ENCODE measurements at places on chromosomes 11 and 22.

- no peak for DNase-seq
Observed at GRCh38 chr22:50523806-50524675, 1.4 kb downstream of the SCO2 start.

DNA sequence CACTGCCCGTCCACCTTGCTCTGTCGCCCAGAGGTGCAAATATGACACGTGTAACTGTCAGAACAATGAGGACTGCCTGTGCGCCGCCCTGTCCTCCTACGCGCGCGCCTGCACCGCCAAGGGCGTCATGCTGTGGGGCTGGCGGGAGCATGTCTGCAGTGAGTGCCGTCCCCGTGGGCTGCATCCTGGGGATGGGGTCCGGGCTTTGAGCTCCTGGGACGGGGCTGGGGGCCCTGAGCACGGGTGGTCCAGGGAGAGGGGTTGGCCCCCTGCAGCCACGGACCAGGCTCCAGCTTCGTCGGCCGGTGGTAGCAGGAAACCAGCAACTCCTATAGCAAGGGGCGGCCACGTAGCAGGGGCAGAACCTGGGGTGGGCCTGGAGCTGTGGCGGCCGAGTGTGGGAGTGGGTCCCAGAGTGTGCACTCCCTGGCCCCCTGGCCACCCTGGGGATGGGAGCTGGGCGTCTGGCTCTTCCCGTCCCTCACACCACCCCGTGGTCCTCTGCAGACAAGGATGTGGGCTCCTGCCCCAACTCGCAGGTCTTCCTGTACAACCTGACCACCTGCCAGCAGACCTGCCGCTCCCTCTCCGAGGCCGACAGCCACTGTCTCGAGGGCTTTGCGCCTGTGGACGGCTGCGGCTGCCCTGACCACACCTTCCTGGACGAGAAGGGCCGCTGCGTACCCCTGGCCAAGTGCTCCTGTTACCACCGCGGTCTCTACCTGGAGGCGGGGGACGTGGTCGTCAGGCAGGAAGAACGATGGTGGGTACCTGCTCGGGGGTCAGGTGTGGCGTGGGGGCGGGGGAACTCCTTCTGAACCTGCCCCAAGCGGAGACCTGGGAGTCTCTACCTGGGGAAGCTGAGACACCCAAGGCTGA, 10.1 kb downstream of the MUC2 start:
- DNase-seq: no peak

DNA sequence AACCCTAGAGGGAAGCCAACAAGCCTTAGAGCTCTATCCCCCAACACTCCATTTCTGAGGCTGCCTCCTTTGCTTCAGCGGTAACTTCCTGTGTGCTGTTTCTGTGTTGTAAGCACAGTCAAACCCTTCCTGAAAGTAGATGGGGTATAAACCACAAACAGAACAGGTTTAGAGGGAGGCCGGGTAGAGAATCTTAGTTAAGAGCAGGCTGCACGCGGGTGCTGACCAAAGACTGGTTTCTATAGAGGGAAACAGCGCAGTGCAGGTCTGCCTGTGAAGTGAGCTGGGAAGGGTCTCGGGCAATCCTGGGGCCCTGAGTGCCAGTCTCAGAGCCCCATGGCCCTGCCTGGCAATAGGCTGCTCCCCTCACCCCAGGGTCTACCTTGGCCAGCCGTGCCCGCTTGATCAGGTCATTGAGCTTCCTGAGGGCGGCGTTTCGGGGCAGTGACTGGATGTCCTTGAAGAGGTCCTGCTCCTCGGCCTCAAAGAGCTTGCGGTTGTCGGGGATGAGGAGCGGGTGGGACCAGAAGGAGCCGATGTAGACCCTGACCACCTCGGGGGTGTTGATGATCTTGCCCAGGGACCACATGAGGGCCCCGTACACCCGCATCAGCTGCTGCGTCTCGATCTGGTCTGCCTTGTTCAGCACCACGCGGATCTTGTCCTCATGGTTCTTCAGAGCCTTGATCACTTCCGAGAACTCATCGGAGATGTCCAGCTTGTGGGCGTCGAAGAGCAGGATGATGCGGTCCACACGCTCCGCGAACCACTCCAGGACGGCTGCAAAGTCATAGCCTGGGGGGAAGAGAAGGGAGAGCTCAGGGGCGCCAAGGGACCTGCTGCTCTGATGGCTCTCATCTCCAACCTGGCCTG, 15.3 kb upstream of the CDC42BPG start:
- DNase-seq: no peak

DNA sequence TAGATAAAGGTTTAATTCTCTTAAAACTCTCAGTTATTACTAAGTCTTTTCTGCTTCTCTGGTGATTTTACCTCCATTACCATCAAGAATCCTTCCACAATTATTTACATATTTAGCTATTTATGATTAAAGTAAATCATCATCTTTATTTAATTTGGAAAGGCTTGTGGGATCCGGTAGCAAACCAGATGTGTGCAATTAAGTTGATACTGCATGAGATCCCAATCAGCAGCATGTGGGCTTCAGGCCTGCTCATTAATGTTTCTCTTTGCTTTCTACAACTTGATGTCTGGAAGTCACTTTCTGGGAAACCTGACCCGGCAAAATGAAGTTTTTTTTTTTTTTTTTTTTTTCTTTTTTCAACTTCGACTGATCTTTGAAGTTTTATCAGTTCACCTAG, 558.4 kb upstream of the ANO5 start:
- no peak for DNase-seq

DNA sequence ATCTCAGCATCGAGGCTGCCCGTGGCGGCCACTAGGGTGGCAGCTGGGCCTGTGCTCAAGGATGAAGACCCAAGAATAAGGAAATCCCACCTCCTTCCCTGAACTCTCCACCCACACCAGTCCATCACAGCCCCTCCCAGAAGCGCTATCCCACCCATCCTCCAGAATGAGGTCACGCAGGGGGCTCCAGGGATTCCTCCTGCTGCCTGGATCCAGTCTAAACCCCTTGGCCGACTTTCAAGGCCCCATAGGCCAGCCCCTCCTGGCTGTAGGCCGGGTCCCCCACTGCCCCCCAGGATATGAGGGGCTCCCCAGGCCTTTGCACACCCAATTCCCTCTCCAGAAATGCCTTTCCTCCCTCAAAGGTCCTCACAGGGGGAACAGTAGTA, 19.0 kb upstream of the SCGB1A1 start:
- DNase-seq: no peak

GRCh38 chr11:115695677-115696364, 191.6 kb upstream of the CADM1 start:
- no peak for DNase-seq

DNA sequence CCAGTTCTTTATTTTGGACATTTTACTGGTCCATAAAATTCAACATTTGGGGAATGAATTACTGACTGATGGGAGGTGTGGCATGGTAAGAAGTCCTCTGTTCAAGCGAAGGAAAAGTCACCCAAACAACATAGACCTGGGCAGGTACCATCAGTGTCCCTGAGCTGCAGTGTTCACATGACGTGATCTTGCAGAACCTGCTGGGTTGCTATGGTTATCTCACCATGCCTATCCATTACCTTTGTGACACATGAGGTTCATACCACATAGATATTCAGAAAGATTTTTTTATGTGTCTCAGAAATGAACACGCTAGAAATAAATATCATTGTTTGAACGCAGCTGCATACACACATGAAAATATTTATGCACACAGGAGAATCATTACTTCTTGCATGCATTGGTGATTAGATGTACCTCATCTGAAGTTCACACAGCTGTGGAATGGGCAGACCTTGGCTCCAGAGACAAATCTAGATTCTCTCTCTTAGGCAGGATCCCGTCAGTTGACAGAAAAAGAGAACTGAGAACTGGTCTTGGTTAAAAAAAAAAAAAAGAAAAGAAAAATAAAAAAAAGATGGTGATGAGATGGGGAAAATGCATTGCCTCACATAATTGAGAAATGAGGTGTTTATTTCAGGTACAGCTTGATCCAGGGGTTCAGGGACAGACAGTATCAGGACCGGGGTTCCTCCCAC, 21.4 kb upstream of the RCN1 start:
- no peak for DNase-seq

DNA sequence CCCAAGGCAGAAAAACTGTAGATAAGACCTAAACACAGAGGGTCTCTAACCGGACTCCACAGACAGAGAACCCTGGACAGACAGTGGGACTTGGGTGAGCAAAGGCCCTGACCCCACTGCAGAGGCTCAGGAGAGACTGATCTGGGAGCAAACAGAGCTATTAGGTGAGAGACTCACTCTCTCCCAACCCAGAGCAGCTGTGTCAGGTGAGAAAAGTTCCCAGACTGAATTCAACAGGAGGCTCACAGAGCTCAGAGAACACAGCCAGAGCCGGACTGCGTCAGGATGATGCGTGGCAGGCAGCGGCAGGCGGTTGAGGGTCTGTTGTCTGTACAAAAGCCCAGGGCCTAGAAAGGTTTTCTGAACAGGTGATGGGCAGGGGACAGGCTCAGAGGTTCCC, 5.5 kb downstream of the RFPL2 start:
- no peak for DNase-seq

DNA sequence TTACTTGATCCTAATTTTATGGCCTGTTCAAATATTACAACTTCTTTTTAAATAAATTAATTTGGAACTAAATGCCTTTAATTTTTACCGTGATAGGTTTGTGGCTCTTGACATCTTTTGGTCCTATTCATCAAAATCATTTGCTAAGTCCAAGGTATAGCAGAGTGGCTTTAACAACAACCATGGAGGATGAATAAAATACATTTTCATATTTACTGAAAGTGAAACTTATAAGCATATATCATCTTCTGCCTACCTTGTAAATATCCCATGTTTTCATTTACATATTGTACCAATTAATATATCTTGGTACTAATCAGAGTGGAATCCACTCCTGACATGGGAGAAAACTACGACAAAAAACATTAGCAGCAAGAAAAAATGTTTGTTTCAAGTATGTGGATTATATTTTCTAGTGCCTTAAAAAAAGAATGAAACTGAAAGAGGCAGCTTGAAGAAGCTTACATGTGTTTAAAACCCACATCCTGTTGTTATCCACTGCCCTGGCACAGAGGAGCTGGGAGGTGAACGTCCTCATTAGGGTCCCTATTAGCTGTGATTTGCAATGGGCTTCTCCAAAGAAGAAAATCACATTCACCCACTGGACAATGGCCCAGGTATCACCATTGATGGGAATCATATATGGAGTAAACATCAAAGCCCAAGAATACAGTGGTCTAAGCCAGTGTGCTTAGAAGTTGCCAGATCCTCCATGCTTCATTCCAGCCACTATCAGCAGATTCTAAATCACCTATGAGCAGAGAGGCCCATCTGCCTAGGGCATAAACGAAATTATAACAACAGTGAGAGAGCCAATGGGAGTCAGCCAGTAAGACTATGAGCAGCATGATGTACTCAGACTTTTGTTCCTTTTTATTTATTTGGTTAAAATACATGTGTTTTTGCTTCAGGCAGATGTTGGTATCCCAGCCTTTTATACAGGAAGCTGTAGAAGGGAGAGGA, 84.7 kb downstream of the MAML2 start:
- DNase-seq: no peak

DNA sequence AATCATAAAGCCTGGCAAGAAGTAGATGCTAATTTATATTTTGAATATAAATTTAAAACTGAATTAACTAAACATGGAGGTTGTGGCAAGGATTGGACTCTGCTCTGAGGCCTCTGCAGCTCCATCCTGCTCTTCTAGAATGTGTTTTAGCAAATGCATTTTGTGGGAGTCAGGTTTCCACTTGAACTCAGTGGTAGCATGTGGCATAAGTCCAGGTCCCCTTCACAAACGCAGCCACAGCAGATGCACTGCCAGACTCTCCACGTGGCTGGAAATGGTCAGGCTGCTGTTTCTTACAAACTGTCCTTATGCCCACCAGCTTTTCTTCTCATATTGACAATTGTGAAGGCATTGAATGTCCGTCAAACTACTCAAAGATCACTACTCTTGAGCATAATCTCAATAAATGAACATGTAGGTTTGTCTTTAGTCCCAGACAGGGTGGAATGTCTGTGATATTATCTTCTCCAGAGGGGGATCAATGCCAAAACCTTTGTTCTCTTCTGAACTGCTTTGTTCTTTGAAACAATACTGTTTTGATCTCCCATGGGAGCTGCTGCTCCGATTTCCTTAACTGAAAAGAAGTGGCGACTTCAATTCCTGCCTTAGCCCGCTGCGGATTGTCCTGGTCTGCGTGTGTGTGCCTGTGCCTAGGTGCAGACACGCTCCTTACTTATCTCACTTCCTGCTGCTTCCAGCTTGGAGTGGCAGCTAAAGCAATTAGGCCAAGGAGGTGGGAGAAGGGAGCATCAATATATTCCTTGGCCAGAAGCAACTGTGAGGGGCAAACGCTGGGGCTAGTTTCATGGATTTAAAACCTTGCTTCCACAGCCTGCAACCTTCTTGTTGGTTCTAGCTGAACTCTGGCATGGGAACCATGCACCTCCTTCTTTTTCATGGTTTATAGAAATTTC, 24.2 kb downstream of the EIF4G2 start:
- no peak for DNase-seq

GRCh38 chr22:25843660-25844405, 101.8 kb downstream of the MYO18B start:
- no peak for DNase-seq

DNA sequence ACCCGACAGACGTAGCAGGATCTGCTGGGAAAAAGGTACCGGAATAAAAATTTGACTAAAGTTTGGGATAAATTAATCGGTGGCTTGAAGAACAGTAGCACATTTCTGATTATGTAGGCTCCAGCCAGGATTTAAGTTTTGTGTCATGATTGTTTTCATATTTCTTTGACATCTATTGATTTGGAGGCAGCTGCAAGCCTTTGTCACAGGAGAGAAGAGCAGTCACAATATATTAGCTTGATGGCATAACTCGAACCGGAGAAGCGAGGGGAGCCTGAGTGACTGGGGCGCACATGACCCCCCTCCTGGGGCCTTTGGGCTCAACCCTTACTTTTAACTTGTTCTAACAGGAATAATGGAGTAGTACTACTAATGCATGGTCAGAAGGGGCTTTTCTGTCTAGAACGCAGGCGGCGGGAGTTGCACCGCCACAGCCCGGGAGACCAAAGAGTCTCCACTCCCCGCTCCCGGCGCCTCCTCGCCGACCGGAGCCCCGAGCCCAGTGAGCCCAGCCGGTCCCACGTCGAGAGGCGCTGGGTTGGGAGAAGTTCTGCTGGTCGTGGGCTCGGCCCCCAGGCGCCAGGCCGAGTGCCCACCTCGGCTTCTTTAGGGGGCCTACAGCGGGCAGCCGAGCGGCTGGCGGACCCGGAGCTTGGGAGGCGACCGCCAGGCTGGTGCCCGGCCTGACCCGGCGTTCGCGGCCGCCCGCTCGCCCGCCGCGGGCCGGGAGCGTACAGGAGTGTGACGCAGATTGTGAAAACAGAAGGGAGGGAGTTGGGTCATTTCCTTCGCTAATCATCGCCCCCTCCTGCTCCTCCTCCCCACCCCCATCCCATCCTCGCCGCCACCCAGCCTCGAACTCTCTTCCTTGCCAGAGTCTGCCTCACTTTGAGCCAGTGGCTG, 15.7 kb upstream of the PAX6 start:
- DNase-seq: no peak

GRCh38 chr11:65476632-65477148, 22.2 kb upstream of the MALAT1 start:
- DNase-seq: no peak

- no peak for DNase-seq
Observed at GRCh38 chr11:2788168-2789071, 88.6 kb upstream of the KCNQ1OT1 start.
